ENCODE measurements at places on chromosomes 7 and 10.
A peak's percentile ranks its signal among the peaks of the same experiment; 100 is the strongest.

- DNase-seq, result no peak
These were observed 621.0 kb downstream of the PARD3 start for GRCh38 chr10:34193931-34194626.

GRCh38 chr7:127655720-127656119 lies 3.7 kb downstream of the SND1 start:
- DNase-seq, result no peak

- DNase-seq, result no peak
These were observed 213.1 kb downstream of the CREB5 start for GRCh38 chr7:28625432-28625831.

GRCh38 chr7:19397911-19398310 lies 252.7 kb upstream of the FERD3L start:
- no peak for DNase-seq

DNA sequence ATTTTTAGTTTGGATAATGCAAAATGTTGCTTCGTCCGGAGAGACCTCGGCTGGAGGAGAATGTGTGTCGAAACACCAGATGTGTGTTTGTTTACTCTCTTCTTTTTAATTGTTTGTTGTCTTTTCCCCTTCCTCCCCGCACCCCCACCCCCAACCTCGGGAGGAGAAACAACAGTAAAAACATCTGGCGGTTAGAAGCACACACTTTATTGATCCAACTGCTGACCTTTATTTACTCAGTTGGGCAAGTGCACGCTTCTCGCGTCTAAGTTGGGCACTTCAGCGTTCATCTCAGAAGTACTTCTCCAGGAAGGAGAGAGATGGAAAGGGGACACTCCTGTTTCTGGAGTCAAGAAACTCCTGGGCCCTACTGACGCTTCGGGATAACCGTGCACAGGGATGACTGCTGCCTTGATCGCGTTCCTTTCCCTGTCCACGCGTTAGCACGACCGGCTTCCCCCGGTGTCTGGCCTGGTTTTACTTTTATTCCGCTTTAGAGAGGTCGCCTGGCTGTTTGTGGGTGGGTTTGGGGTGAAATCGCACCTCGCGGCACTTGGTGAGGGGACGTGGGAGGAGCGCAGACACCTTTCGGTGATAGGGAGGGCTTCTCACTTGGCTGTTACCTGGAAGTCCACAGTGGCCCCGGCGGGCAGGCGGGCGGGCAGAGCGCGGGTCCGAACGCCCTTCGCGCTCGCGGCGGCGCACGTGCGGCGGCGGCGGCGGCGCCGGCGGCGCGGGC lies 168.3 kb upstream of the PPP1R3A start:
- no peak for DNase-seq

- no peak for DNase-seq
These were observed 814 bp downstream of the RUFY2 start for GRCh38 chr10:68406111-68406814.

DNA sequence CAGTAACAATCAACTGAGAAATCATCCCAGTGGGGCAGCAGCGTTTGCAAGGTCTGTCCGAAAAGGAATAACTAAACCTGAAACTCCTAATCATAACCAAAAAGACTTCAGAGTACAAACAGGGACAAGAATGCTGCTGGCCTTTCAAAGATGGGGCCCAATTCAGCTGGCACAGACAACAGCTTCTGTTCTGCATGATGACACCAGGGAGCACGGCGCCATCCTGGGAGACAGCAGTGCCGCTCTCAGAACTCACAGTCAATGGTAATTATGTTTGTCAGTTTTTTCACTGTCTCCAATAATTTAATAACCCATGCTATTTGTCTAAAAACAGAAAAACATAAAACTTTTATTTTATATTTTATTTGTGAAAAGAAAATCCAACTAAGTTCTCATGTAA lies 90.0 kb downstream of the LARP4B start:
- no peak for DNase-seq

DNA sequence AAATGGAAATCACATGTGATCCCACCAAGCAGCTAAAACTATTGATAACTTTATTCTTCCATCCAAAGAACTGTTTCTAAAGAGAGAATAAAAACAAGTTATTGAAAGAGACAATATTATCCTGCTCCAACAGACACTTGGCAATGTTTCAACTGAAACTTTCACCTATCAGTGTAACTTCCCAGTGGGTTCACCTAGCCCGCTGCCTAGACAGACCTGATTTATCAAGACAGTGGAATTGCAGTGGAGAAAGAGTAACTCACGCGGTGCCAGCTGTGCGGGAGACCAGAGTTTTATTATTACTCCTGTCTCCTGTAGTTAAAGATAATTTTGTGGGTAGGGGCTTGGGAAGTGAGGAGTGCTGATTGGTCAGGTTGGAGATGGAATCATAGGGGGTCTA lies 199.8 kb downstream of the AHR start:
- DNase-seq, result no peak

GRCh38 chr7:158631574-158632195 lies 44.1 kb upstream of the PTPRN2 start:
- no peak for DNase-seq

DNA sequence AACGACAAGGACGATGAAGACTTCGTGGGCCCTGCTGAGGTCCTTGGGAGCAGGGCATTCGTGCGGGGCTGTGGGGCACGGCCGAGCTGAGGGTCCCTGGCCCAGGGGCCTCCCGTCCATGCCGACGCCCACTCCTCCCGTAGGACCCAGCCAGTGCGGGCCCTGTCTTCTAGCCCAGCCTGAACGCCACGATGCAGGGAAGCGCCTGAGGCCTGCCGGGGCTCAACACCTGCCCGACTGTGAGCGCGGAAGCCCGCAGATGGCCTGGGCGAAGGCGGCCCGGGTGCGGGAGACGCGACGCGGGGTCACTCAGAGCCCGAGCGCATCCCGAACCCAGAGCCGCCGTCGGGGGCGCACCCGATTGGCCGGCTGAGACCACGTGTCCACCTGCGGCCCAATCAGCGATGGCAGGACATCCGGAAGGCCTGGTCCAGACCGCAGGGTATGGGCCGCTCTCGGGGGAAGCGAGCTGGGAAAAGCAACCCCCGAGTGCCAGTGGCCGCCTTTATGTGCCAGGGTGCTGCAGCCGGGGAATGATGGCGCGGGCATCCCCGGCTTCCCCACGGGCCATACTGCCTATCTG lies 151.0 kb downstream of the NRF1 start:
- no peak for DNase-seq

- DNase-seq, result no peak
These were observed 34.4 kb downstream of the ASAH2 start for GRCh38 chr10:50216894-50217293.

DNA sequence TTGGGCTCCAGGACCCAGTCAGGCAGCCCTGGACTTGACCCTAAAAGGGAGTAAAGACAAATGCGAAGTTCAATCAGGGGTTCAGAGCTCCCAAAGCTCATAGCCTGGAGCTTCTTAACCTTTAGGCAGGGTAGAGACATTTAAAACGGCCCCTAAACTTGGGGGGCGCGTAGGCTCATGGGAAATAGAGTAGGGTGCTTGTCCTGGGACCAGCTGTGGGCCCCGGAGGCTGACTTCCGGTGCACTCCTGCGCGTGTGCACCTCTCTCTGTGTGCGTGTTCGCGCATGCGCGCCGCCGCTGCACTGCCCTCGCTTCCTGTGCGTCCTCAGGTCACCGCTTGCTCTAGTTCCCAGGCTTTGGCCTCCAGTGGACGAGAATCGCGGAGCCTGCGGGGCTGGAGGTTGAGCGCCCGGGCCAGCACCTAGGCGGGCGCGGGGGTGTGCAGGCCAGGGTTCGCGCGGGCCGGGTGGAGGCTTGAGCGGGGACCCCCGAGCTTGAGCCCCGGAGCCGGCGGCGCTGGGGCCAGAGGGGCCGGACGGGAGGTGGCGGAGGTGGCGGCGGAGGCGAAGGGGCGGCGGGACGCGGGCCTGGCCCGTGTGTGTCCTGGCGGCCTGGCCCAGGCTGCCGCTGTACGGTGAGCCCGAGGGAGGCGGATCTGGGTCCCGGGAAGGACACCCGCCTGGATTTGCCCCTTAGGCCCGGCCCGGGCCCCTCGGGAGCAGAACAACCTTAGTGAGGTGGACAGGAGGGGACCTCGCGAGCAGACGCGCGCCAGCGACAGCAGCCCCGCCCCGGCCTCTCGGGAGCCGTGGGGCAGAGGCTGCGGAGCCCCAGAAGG lies at the start of gene RBAK:
TSS of gene RBAK (plus strand) at position 303 of the 839 bp plus-strand sequence. CDS start 2,217 bp downstream, outside the sequence.
- peak; percentile 87 for DNase-seq

DNA sequence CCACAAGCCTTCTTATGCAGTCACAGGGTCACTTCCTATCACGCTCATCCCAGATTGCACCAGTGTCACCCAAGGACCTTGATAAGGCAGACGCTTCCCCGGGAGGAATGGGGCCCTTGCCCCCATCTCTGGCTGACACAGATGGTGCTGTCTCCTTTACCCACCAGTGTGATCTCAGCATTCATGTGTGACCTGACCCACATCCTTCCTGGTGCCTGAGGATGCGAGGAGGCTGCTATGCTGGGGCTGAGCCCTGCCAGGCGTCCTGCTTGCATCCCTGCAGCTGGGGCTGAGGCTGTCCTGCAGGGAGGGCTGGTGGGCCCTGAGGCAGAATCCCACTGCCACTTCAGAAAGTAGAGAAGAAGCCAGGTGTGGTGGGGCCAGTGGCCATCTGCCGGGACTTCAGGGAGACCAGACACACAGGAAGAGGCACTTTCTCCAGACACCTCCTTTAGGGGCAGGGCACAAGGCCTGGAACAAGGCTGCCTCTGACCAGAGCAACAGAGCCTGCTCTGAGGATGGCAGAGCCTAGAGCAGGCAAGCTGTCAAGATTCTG lies 35.3 kb downstream of the RASGEF1A start:
- DNase-seq, result no peak

GRCh38 chr10:132293201-132293812 lies 14.4 kb downstream of the STK32C start:
- DNase-seq, result no peak

- no peak for DNase-seq
These were observed 288.2 kb downstream of the POU6F2 start for GRCh38 chr7:39265641-39266591.

- DNase-seq, result no peak
These were observed 11.2 kb upstream of the ARPC1A start for GRCh38 chr7:99314504-99314903.

DNA sequence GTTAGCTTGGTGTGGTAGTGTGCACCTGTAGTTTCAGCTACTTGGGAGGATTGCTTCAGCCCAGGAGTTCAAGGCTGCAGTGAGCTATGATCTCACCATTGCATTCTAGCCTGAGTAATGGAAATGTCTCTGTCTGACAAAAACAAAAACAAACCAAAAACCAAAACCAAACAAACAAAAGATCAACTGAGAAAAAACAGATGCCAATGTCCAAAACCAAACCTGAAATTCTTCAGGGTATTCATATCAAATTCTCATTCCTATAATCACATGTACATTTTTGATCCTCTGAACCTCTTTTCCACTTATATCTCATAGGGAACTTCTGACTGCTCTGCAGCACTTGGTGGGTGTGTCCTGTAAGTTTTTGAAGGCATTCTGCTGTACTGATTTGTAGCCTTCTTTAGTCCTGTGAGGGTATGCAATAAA lies 87.0 kb downstream of the CDK6 start:
- DNase-seq, result no peak
